Airway epithelial cell (primary cell): ENCODE measurements at places on chromosomes 16 and 17. TPM values are rescaled to one million over a fixed set of nuclear protein-coding genes. Genes with fewer than 3 reads are reported as not detected.

PRCD gene
- total RNA-seq = 0.35 and 1.6 TPM in 2 replicates

GAA gene
- total RNA-seq = 40.2 and 52.5 TPM in 2 replicates

ZSCAN10 gene
- not detected in 2 replicates for total RNA-seq

ARMC5 gene
- 9.6 and 16.3 TPM in 2 replicates for total RNA-seq
